ENCODE measurements at places on chromosomes 1 and 21. TPM values are rescaled to one million over a fixed set of nuclear protein-coding genes. Genes with fewer than 3 reads are reported as not detected.
A peak's percentile ranks its signal among the peaks of the same experiment; 100 is the strongest.

RGS5 gene
- 278 TPM for total RNA-seq

GRCh38 chr1:44911026-44911425, 68.0 kb upstream of the PTCH2 start:
- DNase-seq, result no peak
- no peaks in the 10 kb centered on the region for H3K36me3 ChIP-seq
- no peaks in the 10 kb centered on the region for H3K27me3 ChIP-seq
- H3K4me1 ChIP-seq, result no peaks in the 10 kb centered on the region

DNA sequence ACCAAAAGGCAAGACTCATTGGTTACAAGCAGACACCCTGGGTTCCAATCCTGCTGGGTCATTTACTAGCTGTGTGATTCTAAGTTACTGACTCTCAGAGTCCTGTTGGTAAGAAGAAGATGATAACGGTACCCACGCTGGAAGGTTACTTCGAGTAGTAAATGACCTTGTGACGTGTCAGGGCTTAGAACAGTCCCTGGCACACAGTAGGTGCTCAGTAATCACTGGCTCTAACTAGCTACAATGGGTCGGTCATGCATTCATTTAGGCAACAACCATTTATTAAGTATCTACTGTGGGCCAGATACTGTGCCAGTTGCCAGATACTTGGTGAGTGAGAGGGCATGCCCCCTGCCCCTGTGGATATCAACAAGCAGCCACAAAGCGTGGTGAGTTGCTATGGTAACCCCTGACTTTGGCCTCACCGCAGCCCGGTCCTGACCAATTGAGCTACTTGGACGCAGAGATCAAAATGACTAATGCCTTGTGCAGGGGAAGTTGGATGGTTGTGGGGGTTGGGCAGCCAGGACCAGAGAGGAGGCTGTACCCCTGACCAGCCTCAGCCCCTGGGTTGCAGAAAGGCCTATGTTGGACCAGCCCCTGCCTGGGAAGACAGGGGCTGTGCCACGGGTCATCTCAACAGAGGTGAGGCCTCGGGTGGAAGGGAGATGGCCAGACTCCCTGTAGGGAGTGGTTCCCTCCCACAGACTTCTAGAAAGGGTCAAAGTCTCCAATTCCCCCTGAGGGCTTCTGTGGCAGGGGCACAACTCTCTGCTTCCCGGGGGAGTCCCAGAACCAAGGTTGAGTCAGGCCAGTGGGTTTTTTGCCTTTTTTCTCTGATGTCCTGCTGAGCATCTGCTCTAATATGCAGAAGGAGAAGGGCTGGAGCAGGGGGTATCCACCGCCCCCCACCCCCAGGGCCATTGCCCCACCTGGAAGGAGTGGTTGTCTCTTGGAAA, 16.0 kb downstream of the DHRS3 start:
- H3K36me3 ChIP-seq, result no peaks in the 10 kb centered on the region
- H3K27me3 ChIP-seq, result no peaks in the 10 kb centered on the region
- peak overlapping the region; percentile 92 for H3K27ac ChIP-seq
- no peak for DNase-seq
- no peak overlapping the region for H3K4me3 ChIP-seq

GRCh38 chr1:33735624-33736023, 128.3 kb upstream of the HMGB4 start:
- H3K36me3 ChIP-seq, result no peaks in the 10 kb centered on the region
- no peaks in the 10 kb centered on the region for H3K4me1 ChIP-seq
- H3K27ac ChIP-seq, result no peak overlapping the region

C1orf116 gene
- under 0.01 TPM for total RNA-seq

DNA sequence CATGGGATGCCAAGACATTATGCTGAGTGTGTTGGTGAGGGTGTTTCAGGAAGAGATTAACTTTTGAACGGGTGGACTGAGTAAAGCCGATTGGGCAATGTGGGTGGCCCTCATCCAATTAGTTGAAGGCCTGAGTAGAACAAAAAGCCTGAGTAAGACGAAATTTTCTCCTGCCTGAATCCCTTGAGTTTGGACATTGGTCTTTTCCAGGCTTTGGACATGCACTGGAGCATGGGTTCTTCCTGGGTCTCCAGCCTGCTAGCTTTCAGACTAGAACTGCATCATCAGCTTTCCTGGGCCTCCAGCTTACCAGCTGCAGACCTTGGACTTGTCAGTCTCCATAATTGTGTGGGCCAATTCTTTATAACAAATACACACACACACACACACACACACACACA, 63.6 kb downstream of the NIBAN1 start:
- no peak for DNase-seq
- peak overlapping the region; percentile 30 for H3K27ac ChIP-seq
- H3K36me3 ChIP-seq, result no peaks in the 10 kb centered on the region
- no peak overlapping the region for H3K4me3 ChIP-seq
- peaks cover 52% of the 10 kb centered on the region for H3K4me1 ChIP-seq

Measured in esophagus muscularis mucosa (tissue), 4 donors.